SK-N-DZ (cell line): ENCODE measurements at places on chromosomes 1 and 21.
A peak's percentile ranks its signal among the peaks of the same experiment; 100 is the strongest.

DNA sequence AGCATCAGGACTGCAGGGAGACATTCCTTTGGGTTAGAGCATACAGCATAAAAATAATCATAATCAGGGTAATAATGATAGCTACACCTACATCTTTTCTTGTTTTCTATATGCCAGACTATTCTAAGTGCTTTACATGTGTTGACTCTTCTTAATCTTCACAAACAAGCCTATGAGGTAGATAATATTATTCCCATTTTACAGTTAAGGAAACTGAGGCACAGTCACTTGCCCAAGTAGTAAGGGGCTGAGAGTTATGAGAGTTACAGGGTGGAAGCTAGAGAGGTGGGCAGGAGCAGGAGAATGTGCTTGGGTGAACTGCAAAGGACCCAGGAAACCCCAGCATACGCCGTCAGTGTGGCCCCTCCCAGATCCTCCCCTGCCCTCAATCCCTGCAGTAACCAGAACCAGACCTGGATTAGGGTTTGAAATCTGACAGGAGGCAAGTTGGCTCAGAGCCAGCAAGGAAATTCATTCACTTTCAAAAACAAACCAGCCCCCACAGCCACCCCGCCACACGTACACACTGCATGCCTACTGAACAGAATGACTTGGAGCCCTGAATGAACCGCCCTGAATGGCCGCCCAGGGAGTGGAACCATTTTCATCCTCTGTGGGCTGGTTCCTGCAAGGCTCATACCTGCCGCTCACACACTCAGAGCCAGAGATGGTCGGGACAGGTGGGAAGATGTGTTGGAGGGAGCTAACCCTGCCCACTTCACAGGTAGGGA, 126.1 kb downstream of the TRABD2B start:
- DNase-seq, result no peak

GRCh38 chr1:109391157-109391556, 6.6 kb downstream of the SORT1 start:
- no peak for DNase-seq

DNA sequence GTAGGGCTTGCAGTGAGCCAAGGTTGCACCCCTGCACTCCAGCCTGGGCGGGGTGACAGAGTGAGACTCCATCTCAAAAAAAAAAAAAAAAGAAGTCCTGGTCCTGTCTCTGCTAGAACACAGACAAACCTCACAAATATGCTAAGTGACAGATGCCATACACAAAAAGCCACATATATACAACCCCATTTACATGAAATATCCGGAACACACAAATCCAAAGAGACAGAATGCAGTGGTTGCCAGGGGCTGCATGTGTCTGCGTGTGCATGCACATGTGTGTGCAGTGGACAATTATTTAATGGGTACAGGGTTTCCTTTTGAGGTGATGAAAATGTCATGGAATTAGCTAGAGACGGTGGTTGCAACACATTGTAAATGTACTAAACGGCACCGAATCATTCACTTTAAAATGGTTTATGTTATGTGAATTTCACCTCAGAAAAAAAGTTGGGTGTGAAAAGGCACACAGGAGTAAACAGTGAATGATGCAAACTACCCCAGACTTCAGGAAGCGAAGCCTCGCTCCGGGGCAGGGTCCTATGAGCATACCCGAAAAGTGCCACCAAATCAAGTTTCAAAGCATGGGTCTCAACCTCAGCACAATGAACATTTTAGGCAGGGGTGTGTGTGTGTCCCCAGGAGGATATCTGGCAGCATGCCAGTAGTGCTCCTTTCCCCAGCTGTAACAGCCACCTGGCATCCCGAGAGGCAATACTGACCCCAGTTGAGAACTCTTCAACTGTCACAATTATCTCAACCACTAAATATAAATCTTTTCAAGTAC, 48.3 kb downstream of the GNB1 start:
- no peak for DNase-seq

DNA sequence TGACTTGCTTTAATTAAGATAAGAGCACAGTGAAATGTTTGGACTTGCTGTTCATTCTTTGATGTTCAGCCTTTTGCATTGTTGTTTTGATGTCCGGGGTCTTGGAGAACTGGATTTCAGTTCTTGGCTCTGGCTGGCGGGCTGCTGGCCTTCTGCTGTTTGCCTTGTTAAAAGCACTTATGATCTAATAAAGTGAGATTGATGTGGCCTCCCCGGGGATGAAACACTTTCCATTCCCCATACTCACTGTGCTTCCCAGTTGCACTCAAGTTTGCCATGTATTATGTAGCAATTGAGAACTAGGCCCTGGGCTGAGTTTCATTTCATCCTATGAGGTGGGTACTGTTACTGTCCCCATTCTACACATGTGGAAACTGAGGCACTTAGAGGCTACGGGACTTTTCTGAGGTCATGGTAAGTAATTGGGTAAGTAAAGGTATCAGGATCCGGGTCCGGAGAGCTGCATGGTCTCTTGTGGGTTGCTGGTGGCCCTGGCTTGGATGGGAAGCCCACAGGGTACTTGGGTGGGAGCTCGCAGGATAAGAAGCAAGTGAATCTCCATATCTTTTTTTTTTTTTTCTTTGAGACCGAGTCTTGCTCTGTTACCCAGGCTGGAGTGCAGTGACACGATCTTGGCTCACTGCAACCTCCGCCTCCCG, 127.7 kb upstream of the ZBTB40 start:
- peak; percentile 36 for DNase-seq

GRCh38 chr1:203306089-203306964, 1.0 kb downstream of the BTG2 start:
- no peak for DNase-seq
